ENCODE measurements at places on chromosomes 7 and 10.

- DNase-seq, result peak; percentile 97
Observed at GRCh38 chr10:18666810-18667209, 7.6 kb downstream of the ARL5B start.

- DNase-seq, result no peak
Observed at GRCh38 chr10:71131508-71132088, 80.8 kb upstream of the UNC5B start.

GRCh38 chr7:108407676-108408075, 48.6 kb downstream of the NRCAM start:
- DNase-seq, result no peak

DNA sequence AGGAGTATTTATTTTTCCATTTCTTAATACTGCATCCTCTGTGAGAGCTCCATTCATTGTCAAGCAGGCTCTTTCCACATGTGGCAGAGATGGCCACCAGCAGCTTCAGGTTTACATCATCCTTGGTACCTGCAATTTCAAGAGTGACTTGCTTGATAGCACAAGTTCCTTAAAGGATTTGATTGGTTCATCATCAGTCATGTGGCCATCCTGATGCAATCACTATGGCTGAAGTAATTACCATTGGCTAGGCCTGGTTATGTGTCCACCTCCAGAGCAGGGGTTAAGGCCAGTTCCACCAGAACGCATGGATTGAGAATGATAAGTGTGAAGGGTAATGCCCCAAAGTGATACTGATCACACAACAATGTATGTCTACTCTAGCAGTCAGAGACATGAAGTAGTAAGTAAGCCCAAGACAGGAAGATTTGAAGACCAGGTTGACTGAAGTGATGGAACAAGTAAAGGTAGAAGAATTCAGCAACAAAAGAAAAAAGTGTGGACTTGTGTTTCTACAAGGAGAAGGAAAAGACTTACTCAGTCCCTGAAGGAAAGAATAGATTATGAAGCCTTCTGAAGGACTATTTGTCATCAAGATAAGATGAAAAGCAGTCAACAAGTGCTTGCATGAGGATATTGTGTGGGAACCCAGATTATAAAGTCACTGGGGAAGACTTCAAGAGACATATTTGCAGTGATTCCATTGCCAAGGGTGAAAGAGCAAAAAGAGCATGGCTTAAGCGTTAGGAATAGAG, 26.4 kb upstream of the PRKAR2B start:
- no peak for DNase-seq
